Thyroid gland (tissue), 4 donors: ENCODE measurements at places on chromosomes 4 and X. TPM values are rescaled to one million over a fixed set of nuclear protein-coding genes. Genes with fewer than 3 reads are reported as not detected.

SLC39A8 gene
- 23.0 TPM for total RNA-seq

TKTL2 gene
- not detected for total RNA-seq

NHS gene
- total RNA-seq = 16.9 TPM

SOWAHD gene
- total RNA-seq = not detected

ADH1B gene
- total RNA-seq = 898 TPM

STARD8 gene
- 10.5 TPM for total RNA-seq

SSX1 gene
- not detected for total RNA-seq

SLC6A14 gene
- not detected for total RNA-seq

FAM9C gene
- total RNA-seq = 0.11 TPM
